ENCODE measurements at places on chromosomes 2 and 18. TPM values are rescaled to one million over a fixed set of nuclear protein-coding genes. Genes with fewer than 3 reads are reported as not detected.

GRCh38 chr2:22481486-22482259, 903.3 kb upstream of the KLHL29 start:
- DNase-seq = no peak

DNA sequence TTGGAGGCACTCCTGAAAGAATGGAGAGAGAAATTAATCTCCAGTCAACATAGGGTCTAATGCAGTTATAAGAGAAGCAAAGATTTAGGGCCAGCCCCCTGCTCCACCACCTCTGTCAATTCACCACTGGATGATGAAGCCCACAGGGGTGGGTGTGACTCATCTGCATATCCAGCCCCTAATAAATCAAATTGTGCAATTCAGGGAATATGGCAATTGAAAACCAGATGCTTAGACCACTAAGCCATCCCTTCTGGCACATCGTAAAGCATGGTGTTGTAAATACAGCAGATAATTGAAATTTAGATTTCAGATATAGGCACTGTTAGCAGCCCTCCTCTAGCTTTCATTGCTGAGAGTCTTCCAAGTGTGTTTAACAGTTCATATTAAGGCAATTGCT, 541.4 kb downstream of the PARD3B start:
- no peak for DNase-seq

GRCh38 chr18:37499044-37499443, 66.6 kb downstream of the CELF4 start:
- DNase-seq = no peak

CNDP1 gene
- total RNA-seq = 0.09 TPM

DNA sequence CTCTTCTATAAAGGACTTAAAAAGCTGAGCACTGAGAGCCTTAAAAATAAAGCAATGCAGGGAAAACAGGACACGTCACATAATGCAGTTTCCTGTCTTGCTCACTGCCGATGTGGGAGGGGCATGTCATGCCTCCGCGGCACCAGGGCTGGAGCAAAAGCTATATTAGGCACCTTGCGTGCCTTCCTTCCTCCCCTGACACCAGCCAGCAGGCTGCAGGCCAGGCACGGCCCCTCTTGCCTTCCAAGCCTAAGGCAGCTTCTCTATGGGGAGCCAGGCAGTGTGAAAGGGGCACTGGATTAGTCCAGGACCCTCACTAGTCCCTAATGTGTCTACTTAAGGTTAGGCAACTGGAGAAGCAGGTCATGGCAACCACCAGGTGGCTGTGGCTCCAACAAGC, 26.3 kb downstream of the MRPL35 start:
- peak; percentile 57 for DNase-seq

HOXD12 gene
- not detected for total RNA-seq

- no peak for DNase-seq
Observed at GRCh38 chr2:132438691-132439090, 22.1 kb downstream of the GPR39 start.

GRCh38 chr2:241571821-241572620, 13.5 kb downstream of the BOK start:
- no peak for DNase-seq

GRCh38 chr18:53850902-53851301, 373.6 kb downstream of the MBD2 start:
- no peak for DNase-seq

GRCh38 chr2:101737478-101738255, 40.2 kb downstream of the MAP4K4 start:
- no peak for DNase-seq

SCYGR4 gene
- total RNA-seq = not detected

SNED1 gene
- 1.5 TPM for total RNA-seq

TEX44 gene
- total RNA-seq = not detected
